ENCODE measurements at places on chromosomes 2 and 18. TPM values are rescaled to one million over a fixed set of nuclear protein-coding genes. Genes with fewer than 3 reads are reported as not detected.

DNA sequence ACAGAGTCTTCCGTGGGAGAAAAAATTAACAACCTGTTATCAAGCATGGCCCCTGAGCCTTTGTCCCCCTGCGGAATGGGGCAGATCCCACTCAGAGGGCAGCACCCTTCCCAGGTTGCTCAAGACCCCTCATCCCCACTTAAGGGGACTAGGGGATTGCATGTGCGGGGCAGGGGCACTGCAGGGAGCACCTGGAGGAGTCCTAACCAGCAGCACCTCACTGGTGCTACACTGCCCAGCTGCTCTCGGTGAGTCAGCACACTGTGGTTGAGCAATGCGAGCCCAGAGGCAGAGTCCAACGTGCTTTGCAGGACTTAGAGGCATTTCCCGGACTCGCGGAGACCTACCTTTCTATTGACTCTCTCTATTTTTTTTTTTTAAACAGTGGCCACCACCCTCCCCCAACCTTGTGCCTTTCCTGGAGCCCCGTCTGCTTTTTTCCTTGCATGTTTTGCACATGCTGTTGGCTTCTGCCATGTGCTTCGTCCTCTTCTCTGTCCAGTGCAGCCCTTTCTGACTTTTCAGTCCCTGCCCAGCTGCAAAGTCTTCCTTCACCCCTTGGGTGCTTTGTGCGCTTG, 74.0 kb downstream of the IL1R2 start:
- DNase-seq = peak; percentile 55

GRCh38 chr2:208496129-208496528, 89.5 kb downstream of the PTH2R start:
- DNase-seq = no peak

- no peak for DNase-seq
These were observed 60.5 kb upstream of the GALNT5 start for GRCh38 chr2:157196956-157197355.

PPP1R1C gene
- 21.4 TPM for total RNA-seq

SPRED2 gene
- total RNA-seq = 14.9 TPM

Data from Right ventricle myocardium superior (tissue), 1 donor.